Right ventricle myocardium superior (tissue), 1 donor: ENCODE measurements at places on chromosomes 7 and 10. TPM values are rescaled to one million over a fixed set of nuclear protein-coding genes. Genes with fewer than 3 reads are reported as not detected.

The CYP2C18 gene
- total RNA-seq, result not detected

The PDE1C gene
- 181 TPM for total RNA-seq

- DNase-seq, result no peak
Observed at GRCh38 chr10:78914060-78914378, 154.7 kb upstream of the ZMIZ1 start.

The CALD1 gene
- 86.1 TPM for total RNA-seq

The ANKRD30A gene
- total RNA-seq, result not detected

The NODAL gene
- total RNA-seq, result not detected

The UCMA gene
- not detected for total RNA-seq

The MACC1 gene
- total RNA-seq, result 0.19 TPM

DNA sequence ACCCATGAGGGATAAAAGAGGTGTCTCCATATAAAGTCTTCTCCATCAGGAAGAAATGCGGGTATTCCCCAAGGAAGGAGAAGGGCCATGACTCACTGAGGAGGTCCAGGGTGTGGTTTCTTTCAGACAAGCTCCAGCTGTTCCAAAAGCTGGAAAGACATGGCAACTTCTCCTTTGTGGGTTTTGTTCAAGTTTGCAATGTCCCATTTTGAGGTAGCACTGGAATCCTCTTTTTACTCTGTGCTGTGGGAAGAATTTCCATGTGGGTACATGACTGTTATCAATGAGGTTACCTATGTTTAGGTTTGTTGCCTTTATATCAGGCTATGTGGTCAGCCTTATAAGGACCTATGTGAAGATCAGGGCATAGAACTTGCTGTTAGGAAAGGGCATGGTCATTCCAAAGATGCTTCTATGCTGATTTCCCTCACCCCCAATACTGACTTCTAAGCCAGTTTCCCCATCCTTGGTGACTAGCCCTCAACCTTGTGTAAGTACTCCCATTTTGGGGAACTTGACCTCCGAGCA lies 697.5 kb downstream of the INHBA start:
- DNase-seq, result no peak

- DNase-seq, result no peak
Observed at GRCh38 chr10:50604809-50605208, 18.9 kb downstream of the SGMS1 start.

DNA sequence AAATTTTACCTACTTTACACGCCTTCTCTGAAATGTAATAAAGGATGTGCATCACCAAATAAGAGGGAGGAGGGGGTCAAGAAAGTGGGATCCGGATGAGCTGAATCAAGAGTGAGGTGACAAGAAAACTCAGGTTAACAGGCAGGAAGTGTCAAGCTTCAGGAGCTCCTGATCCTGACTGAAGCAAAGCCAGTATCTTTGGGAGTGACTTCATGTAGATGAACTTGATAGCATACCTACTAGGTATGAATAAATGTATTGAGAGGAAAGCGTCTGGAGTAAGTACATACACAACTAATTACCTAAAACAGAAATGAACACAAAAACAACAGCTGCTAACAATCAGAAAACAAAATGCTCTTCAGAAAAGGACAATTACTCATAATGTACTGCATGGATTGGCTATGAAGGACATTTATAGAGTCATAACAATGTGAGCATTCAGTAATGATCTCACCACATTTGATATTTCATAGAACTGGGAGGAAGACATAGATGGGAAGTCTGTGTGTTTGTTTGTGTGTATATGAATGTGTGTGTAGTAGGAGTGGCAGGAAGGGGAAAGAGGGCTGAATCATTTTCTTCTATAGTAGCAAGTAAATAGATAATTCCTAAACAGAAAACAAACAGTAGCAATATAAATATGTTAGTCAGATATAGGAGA lies 29.4 kb downstream of the PRKG1 start:
- no peak for DNase-seq

The PPP1R17 gene
- total RNA-seq, result not detected

GRCh38 chr7:5694912-5695726 lies 86.3 kb downstream of the RNF216 start:
- DNase-seq, result peak; percentile 61

DNA sequence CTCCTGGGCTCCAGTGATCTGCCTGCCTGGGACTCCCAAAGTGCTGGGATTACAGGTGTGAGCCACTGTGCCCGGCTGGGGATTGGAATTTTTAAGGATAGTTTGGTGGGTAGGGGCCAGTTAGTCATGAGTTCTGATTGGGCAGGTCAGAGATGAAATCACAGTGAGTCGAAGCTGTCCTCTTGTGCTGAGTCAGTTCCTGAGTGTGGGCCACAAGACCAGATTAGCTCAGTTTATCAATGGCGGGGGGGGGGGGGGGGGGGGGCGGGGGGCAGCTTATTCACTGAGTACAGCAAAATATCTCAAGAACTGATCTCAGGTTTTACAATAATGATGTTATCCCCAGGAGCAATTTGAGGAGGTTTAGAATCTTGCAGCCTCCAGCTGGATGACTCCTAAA lies 11.6 kb upstream of the ERCC6 start:
- DNase-seq, result no peak

- DNase-seq, result no peak
Observed at GRCh38 chr7:17236171-17236570, 62.3 kb upstream of the AHR start.

The SPACDR gene
- 0.81 TPM for total RNA-seq

DNA sequence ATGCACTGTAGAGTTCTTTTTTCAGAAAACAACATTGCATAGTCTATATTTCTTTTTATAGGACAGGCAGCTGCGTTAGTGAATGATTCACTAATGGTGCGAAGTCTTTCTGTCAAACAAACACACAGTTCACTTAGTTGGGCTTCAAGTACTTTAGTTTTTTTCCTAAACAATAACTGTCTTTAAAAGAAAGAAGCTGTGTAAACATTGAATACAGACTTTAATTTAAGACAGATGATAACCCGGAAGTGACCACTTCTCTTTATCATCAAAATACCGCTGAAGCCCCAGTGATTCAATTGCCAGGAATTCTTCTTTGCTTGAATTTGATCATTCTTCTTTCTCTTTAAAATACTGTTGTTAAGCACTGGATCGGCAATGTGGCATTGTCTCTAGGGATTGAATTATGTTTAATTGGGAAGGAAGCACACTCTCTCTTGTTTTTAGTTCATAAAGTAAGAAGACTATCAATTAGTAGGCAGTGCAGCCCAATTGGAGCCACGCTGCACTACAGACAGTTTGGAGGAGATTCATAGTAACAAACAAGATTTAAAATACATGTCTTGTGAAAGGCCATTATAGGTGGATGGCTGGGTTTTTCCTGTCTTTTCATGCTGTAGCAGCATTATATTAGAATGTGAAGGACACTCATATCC lies 30.4 kb downstream of the CNTNAP2 start:
- no peak for DNase-seq

GRCh38 chr10:74194999-74195398 lies 44.0 kb downstream of the ADK start:
- no peak for DNase-seq

DNA sequence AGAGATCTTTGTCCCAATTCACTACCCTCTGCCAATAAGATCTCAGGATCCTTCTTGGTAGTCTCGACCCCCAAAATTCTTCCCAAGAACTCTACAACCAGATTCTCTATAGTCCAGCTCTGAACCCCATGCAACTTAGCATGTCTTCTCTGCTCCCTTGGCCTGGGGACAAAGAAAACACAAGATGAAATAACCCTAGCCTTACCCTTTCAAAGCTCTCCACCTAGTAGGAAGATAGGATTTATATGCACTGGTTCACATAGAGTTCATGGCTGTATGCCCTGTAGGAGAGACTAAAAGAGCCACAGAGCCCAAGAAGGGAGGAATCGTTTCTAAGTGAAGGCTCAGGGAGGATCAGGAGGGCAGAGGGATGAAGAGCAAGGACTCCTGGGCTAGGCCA lies 96.1 kb downstream of the PPP1R3C start:
- DNase-seq, result no peak

DNA sequence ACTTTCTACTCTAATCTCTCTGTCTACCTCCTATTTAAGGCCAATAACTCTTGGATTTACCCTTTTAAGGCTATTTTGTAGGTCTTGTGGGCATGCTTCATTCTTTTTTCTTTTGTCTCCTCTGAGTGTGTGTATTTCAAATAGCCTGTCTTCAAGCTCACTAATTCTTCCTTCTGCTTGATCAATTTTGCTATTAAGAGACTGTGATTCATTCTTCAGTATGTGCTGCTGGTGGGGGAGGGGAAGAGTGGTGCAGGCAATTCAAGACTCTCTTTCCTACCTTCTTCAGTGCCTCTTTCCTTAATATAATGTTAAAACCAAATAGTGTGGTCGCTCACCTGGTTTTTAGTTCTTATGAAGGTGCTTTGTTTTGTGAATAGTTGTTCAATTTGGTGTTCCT lies 20.0 kb downstream of the ABCB1 start:
- DNase-seq, result no peak

GRCh38 chr10:128058106-128058749 lies 68.0 kb downstream of the MKI67 start:
- DNase-seq, result no peak

- DNase-seq, result no peak
Observed at GRCh38 chr10:124903111-124903510, 38.8 kb upstream of the ZRANB1 start.

DNA sequence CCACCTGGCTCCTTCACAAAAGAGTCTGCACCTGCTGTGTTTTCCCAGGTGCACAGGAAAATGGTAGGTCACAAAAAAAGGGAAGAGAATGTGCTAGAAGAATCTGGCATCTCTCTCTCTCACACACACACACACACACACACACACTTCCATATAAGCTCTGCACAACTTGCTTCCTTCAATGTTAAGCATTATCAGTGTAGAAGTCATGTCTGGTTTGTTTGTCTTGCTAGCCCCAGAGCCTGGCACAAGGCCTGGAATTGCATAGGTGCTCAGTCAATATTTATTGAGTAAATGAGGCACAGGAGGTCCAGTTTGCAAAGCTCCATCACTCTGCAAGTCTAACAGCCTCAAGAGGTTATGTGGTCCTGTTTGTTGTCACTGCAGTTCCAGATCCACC lies 867.3 kb upstream of the AUTS2 start:
- no peak for DNase-seq

- no peak for DNase-seq
Observed at GRCh38 chr10:96967847-96968246, 135.7 kb downstream of the LCOR start.

DNA sequence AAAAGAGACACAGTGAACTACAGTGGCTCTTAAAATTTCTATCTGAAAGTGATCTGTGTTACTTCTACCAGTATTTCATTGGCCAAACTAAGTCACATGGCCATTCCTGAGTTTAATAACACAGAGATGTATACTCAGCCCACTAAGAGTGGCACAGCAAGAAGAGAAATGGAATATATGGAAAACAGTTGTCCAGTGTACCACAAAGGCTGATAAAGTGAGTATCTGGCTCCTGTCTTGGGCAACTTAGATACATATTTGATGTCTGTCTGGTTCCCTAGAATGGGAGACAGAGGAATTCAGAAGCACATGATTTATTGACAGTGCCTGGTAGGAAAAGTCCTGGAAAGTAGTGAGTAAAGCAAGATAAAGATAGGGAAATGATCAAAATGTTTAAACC lies 10.1 kb upstream of the PON1 start:
- DNase-seq, result no peak

The CRYGN gene
- total RNA-seq, result 0.43 TPM

GRCh38 chr7:82347808-82348207 lies 95.8 kb downstream of the CACNA2D1 start:
- DNase-seq, result no peak

The NDUFB8 gene
- total RNA-seq, result 431 TPM

DNA sequence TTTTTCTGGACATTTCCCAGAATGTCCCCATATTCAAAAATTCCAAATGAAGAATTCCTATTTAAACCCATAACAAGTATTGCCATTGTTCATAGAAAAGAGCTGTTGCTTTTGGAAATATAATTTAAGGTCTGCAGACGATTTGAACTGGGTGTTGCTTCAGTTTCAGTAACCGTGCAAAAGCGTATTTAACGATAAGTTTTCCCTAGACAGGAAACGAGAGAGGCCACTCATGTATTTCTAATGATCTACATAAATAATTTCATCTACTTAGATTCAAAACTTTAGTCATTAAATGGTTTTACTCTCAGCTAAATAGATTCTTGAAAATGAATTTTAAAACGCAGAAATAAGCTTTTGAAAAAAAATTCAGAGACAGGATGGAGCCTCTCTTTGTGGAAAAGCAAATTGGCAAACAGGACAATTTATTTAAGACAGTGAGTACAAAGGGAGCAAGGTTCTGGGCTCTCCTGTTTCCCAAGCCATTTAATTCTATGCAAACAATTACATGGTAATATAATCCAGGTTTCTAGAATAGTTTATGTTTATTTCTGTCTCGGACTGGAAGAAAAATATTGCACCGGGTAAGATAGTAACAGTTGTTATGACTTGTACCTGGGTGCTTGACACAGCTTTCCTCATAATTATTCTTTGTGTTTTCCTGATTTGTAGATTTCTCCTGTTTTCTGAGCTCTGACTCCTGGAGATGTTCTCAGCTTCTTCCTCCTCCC lies 263.0 kb downstream of the BAMBI start:
- DNase-seq, result no peak

GRCh38 chr10:90779548-90779947 lies 78.3 kb downstream of the HTR7 start:
- DNase-seq, result no peak

The FRAT1 gene
- total RNA-seq, result 5.3 TPM

The NOC3L gene
- 9.3 TPM for total RNA-seq
